ENCODE measurements at places on chromosomes 4 and X. TPM values are rescaled to one million over a fixed set of nuclear protein-coding genes. Genes with fewer than 3 reads are reported as not detected.

DNA sequence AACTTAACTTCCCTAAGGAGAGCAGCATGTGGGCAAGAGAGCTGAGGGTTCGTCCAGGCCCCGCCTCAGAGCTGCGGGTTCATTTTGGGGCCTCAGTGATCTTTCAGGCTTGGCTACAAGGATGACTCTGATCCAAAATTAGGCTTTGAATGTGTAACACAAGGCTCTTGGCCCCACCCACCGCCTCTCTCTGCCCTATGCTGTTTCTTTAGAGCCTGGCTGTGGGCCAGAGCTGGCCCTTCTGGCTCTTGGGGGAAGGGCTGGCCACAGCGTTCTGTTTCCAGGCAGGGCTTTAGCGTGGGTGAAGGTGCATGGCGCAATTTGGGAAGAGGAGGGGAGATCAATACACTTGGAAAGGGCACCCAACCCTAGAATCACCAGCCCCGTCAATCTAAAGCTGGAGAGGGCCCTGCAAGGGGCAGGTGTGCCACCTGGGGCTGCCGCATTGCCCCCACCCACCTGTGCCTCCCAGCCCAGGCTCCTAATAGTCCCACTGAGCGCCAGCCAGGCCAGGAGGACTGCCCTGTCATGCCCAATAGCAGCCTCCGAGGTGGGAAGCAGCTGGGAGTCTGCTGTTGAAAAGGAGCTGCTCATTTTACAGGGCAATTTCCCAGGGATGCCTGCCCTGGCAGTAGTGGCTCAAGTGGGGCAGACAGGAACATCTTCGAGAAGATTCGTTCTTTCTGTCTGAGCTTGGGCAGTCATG, 84.5 kb upstream of the MAML3 start:
- peak; percentile 27 for DNase-seq

DNA sequence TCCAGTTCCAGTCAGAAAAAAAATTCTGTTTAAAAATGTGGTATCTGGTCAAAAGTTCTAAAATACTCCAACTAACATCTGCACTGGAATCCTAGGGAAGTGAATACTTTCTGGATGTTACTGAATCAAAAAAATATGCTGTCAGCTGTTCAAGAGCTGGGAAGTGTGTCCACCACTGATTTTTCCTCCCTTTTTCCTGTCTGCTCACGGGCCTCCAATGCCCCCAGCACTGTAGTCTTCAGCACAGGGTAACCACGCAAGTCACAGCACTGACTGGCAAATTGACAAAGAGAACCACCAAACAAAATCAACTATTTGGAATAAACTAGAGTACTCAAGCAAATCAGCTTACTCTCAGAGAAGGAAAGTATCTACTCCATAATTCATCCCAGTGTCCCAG, 9.9 kb downstream of the VEGFC start:
- peak; percentile 59 for DNase-seq

GRCh38 chr4:42282081-42282901, 115.0 kb upstream of the SHISA3 start:
- peak; percentile 82 for DNase-seq

GRCh38 chrX:70166601-70167590, 10.4 kb upstream of the DGAT2L6 start:
- DNase-seq, result peak; percentile 88

The TBX22 gene
- total RNA-seq, result not detected

The SPANXB1 gene
- total RNA-seq, result 87.1 TPM

The STARD8 gene
- 9.5 TPM for total RNA-seq

- peak; percentile 67 for DNase-seq
These were observed 2362.2 kb upstream of the AGA start for GRCh38 chr4:179804440-179804839.

The SCRG1 gene
- total RNA-seq, result not detected

GRCh38 chr4:100257567-100257966, 67.3 kb upstream of the DDIT4L start:
- DNase-seq, result peak; percentile 18

DNA sequence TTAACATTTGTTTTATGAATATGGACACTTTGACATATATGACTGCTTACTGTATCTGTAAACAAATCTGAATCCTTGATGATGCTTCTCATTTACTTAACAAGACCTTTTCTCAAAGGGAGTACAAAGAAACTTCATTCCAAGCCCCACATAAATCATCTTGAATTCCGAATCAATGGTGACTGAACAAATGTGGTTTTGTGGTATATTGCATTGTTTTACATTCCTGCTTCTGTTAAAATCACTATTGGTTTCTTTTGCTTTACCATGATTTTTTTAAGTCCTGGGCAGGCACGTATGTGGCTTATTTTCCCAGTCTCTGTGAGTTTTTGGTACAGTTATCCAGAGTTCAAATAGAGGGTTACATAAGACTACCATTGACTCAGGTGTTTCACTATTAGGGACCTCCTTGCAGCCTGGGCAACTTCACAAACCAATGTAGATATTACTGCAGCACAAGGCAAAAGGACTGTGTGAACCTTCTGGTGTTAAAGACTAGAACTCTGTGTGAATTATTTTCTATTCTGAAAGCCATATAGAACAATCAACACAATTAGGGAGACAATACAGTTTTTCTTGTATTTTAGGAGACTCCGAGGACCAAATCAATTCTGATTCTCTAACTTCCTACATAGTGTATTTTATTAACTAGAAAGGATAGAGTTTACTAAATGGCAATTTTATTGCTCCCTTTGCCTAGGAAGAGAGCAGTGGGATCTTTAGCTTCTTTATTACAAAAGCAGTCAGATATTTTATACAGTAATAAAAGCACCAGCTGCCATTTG, 196.4 kb downstream of the GALNTL6 start:
- no peak for DNase-seq

The AR gene
- 4.2 TPM for total RNA-seq

The PAGE2B gene
- total RNA-seq, result not detected

All from M059J (cell line).